ENCODE measurements at places on chromosomes 11 and 22.

DNA sequence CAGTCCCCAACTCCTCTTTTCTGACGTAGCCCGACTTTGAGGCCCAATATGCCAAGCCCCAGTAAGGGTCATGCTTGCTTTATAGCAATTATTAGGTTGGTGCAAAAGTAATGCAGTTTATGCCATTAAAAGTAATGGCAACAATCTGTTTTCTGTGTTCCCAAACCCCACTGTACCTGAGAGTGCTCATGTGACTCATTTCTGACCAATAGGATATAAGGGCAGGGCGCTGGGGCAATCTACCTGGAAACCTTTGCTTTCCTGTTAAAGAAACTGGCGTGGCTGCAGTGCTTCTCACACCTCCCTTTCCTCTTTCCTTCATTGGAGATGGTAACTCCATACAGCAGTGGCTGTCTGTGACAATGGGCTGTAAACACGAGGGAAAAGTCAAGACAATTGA lies 78.9 kb upstream of the MPPED2 start:
- DNase-seq, result no peak

DNA sequence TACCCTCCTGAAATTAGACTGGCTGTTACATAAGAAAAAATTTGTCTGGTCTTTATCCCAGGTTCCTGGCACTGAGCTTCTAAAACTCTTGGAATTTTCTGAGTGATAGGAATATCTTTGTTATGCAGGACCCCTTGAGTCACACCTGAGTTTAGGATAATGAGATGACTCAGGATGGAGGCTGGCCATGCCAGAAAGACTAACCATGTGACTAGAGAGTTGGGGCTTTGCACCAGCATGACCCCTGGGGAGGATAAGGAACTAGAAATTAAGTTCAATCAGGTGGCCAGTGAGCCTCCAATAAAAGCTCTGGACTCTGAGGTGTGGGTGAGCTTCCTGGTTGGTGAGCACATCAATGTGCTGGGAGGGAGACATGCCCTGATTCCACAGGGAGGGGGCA lies 88.1 kb downstream of the XRRA1 start:
- DNase-seq, result no peak

DNA sequence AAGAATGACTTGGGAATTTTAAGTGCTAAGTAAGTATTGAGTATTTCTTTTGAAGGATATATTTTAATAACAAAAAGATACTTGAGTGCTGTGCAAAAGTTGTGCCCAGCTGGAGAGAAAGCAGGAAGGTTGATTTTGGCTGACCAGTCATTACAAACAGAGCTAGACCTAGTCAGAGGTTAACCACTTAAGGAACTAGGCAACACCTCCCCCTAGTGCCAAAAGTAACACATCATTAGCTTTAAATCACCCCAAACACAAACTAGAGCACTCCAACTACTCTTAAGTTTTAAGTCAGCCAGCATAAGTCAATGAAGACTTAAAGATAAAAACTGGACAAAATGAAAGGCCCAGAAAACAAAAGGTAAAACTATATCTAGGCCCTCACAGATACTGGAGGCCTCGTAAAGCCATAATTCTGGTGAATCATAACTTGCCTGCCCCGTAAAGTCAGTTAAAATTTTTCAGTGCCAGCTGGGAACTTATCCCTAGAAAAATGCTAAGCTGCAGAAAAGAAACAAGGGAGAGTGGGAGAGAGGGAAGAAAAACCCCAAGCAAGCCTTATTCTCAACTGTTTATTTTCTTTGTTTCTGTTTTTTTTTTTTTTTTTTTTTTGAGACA lies 4.6 kb downstream of the TMEM9B start:
- DNase-seq, result peak; percentile 81

DNA sequence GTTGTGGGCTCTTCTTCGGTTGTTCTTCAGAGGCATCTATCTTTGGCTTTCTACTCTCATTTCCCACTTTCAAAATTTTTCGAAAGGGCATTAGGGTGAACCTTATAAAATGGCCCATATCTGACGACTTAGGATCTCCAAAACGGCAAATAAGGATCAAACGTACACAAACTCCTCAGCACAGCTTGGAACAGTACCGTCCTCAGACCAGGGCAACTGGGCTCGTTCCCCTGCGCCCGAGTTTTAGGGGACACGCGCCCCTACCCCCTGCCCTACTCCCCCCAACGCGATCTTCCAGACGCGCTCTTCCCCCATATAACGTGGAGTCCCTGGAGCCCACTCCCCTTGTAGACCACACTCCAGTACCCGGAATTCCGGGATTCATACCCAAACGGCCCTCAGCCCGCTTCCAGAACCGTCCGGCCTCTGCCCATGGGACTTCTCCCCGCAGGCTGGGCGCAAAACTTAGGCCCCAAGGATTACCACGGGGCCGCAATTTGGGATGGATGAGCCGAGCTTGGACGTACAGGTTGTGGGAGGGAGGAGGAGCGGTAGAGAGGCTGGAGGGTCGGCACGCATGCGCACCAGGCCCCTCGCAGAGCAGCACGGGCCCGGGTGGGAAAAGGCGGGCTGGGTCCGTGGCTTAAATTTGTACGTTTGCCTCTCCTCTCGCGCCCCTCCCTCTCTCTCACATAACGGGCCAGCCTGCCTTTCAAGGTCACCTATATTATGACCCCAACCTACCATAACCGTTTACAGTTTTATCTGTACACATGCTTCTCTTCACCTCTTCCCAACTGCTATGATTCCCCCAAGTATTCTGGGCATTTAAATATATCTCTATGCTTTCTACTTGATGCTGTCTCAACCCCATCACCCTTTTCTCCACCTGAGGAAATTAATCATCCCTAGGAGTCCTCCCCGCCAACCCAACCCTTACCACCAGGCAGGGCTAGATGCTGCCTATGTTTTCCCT lies 3.4 kb downstream of the CCDC89 start:
- DNase-seq, result peak; percentile 64

DNA sequence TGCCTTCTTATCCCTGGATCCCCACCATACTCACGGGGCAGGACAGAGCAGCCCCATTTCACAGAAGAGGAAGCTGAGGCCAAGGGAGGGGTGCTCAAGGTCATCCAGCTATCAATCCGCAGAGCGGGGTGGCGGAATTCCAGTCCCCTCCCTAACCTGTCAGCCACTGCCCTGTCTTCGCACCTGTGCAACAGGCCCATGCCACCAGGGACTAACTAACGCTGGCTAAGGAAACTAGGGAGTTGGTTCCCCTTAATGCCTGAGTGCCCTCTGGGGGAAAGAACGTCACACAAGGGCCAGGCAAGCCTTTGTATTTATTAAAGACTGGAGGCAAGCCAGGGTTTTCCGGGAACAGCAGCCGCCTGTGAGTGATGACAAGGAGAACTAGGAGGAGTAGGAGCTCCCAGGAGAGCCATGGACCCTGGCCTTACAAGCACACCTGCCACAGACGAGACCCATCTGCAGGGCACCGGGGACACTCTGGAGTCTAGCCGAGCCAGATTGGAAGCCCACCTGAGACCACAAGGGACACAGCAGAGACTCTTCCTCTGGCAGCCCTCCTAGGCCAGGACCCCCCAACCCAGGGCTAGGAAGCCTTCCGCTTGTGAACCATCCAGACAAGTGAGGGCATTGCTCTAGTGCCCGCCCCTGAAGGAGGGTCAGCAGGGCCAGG lies 64.4 kb downstream of the MYH9 start:
- peak; percentile 69 for DNase-seq

DNA sequence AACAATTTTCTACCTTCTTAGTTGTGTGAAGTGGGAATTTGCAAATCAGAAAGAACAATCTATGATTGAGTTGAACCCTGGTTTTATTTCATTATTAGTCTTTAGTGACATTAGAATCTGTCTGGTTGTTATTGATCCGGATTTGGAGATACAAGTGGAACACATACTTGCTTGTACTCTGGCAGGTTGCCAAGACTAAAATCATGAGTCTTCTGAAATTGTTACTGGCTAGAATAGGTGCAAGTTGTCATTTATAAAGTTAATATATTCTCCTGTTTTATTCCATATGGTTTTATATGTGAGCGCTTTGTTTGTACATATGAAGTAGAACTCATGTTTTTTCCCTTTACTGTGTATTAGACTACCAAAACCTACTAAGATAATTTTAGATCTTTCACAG lies 23.0 kb downstream of the CCDC15 start:
- DNase-seq, result no peak

DNA sequence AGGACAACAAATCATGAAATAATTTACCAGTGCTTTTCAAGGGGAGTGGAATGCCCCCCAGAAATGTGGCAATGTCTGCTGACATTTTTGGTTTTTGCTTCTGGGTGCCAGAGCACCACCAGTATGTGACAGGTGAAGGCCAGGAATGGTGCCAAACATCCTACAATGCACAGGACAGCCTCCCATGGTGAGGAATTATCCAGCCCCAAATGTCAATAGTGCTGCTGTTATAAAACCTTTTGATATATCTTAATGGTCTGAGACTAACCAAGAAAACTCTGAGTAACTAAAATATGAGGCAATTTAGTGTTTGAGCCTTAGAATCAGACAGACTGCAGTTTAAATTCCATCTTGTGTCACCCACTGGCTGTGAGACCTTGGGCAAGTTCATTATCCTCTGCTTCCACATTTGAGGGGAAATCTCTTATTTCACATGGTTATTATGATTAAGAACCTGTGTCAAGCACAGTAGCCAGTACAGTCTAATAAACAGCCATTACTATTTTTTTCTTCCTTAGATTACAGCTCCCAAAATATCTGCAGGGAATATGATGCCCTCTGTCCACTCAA lies 69.5 kb downstream of the AMBRA1 start:
- DNase-seq, result no peak

GRCh38 chr11:46528445-46529094 lies 65.3 kb downstream of the AMBRA1 start:
- no peak for DNase-seq

DNA sequence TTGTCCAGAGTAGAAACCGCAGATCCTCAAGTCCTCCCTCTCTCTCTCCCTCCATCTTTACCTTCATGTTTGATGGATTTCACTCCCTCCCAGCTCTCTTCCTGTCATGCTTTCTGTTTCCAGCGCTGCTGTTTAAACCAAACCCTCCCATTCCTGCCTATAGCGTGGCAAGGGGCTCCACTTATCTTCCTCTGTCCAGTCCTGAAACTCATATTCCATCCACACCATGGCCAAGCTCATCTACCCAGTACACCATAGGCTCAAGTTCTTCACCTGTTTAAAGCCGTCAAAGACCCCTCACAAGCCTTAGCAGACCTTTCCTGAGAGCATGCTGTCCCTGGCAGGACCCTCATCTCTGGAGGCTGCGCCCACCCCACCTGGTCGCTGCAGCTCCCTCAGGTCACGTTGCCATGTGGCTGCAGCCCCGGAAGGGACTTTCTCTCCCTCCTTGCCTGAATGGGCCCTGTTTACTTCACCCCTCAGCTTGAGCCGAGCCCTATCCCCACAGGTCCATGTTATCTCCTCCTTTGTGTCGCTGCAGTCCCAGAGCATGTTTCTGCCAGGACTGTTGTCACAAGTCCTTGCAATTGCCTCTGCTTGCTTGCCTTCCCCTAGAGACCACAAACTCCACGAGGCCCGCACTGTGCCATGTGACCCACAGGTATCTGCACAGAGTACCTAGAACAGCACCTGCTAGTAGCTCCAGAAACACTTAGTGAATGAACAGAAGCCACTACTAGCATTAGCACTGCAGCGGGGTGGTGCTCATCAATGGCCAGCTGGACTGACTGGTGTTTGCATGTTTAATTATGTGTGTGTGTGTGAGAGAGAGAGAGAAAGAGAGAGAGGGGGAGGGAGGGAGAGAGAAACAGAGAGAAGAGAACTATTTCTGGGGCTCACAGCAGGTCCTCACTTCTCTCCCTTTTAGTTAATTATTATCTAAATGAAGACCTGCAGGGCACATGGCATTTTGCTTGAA lies 149.4 kb upstream of the SNX19 start:
- DNase-seq, result no peak

- DNase-seq, result no peak
These were observed 7.6 kb upstream of the NDUFV1 start for GRCh38 chr11:67599149-67599548.

- peak; percentile 71 for DNase-seq
These were observed 1.5 kb downstream of the DBX1 start for GRCh38 chr11:20158597-20159257.

- DNase-seq, result peak; percentile 69
These were observed 168.9 kb downstream of the C11orf91 start for GRCh38 chr11:33531743-33532181.

DNA sequence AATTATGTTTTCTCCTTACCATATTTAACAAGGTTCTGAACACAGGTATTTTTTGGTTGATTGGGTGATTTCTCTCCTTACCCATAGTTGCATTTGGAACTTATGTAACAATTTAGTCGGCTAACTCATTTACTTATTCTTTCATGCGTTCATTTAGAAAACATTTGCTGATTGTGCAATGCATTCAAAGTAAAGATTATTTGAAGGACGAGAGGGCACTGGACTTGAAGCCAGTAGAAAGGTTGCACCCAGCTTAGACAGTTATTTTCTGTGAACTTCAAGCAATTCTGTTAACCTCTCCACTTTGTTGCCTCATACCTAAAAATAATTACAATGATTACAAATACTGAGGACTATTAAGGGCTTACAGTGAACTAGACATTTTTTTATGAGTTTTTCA lies 769.6 kb downstream of the LRRC4C start:
- DNase-seq, result no peak

DNA sequence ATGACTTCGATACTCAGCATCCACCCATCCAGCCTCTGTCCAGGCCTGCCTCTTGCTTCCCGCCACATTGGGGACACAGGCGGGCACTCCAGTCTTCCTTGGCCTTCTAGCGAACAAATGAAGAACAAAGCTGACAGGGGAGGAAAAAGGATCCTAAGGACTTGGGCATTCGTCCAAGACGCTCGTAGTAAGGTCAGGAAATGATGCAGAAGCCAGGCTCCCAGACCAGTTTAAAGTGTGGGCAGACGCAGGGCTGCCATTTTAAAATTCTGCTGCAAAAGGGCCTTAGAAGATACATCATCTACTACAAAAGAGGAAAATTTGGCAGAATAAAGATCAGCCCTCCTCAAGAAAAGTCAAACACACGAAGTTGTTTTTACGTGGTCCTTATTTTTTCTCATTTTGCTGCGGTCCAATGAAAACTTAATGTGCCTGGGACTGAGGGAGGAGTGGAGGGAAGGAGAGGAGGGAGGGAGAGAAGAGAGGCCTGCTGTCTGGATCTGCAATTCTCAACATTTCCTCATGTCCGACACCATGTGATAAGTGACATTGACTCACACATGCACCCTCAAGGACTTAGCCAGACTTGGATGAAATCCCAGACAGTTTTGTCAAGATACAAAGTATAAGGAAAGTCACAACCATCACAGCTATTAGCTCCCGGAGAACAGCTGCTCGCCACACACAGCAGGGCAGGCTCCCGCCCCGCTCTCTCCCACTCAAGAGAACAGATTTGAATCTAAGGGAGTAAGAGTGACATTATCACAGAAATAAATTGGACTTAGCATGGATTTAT lies 5.7 kb downstream of the DNAL4 start:
- peak; percentile 88 for DNase-seq

Data from fibroblast of skin of scalp (primary cell).